ENCODE measurements at places on chromosomes 12 and 14.

- DNase-seq: no peak
These were observed 176.3 kb upstream of the PARP11 start for GRCh38 chr12:4049298-4050080.

DNA sequence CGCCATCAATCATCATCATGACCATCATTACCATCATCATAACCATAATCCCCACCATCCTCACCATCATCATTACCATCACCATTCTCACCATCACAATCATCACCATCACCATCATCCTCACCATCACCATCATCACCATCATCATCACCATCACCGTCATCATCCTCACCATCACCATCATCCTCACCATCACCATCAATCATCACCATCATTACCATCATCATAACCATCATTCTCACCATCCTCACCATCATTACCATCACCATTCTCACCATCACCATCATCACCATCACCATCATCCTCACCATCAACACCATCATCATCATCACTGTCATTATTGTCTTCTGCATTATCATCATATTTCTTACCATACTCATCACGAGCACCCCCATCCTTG lies 245.5 kb downstream of the ADGRD1 start:
- DNase-seq: no peak

GRCh38 chr12:27861428-27862167 lies 81.6 kb upstream of the MANSC4 start:
- DNase-seq: no peak

DNA sequence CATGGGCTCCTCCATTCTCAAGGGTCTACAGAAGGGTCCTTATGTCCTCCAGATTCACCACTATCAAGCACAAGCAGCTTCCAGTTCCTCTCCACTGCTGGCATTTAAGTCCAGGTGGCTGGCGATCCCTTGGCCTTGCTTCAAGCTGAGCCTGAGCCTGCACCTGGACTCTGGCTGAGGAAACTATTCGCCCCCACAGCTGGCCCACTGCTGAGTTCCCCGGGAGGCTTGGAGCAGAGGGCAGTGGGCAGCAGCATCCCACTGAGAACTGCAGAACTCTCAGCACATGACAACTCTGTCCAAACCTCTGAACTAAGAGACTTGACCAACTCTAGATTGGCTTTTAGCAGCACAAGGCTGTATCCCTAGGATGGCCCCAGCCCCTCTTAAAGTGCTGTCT lies 11.3 kb upstream of the RABGGTA start:
- no peak for DNase-seq

DNA sequence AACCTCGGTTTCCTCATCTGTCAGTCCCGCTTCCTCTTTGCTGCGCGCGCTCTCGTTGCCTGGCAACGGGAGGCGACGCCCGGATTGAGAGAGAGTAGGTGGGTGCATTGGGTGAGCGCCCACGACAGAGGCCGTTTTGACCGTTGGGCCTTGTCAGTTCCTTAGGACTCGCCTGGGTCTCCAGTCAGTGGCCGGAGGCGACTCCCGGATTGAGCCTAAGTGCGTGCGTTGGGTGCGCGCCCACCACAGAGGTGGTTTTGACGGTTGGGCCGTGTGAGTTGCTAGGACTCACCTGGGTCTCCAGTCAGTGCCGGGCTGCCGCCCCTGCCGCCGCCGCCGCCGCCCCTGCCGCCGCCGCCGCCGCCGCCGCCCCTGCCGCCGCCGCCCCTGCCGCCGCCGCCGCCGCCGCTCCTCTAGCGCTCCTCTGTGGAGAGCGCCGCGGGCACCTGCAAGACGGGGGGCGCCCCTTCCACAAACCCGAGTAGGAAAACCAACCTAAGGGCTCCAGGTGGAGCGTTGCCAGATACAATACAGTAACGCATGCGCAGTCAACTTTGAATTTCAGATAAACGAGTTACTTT lies 37.2 kb downstream of the APOBEC1 start:
- DNase-seq: no peak

- DNase-seq: no peak
These were observed 7.4 kb downstream of the SMAGP start for GRCh38 chr12:51262758-51263177.

DNA sequence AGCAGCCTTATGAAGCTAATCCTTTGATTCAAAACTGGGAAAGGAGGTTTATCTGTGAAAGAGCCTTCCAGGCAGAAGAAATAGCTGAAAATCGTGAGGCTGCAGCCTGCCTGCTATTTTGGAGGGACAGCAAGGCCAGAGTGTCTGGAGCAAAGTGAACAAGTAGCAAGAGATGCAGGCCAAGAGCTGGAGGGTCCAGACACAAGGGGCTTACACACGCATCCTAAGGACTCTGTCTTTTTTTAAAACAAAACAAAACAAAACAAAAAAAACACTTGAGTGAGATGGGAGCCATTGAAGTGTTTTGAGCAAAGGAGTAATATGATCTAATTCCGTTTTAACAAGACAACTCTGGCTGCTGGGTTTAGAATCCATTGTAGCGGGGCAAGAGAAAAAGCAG lies 76.4 kb upstream of the BCAT1 start:
- no peak for DNase-seq

GRCh38 chr14:69170839-69171238 lies 17.9 kb upstream of the DCAF5 start:
- DNase-seq: no peak

DNA sequence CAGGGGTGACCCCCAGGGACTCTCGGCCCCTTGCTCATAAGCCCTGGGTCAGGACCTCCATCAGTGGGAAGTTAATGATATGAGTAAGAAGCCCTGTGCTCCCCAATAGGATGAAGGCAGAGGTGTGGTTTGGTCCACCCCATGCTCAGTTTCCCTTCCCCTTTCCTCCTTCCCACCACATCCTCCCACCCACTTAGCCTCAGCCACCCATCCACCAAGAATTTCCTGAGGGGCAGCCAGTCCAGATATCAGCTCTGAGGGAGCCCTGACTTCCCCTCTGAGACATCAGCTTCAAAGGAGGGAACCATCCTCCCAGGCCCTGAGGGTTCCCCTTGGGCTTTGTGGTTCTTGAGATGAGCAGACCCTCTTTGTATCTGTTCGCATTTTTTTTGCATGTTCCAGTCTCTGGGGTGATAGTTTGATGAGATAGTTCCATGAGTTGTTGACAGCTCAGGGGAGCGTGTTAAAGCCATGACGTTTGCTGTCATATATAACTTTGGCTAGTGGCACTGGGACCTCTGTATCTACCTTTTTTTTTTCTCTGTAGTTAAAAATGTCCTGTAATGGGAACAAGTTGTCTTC lies 71.2 kb downstream of the LGMN start:
- DNase-seq: peak; percentile 29

GRCh38 chr12:119122047-119122446 lies 56.7 kb upstream of the HSPB8 start:
- no peak for DNase-seq

- DNase-seq: no peak
These were observed 4.9 kb downstream of the AMN start for GRCh38 chr14:102927346-102927877.

- no peak for DNase-seq
These were observed 56.1 kb upstream of the MAP1LC3B2 start for GRCh38 chr12:116502989-116503496.

- DNase-seq: no peak
These were observed 66.3 kb downstream of the ZNF664 start for GRCh38 chr12:124039276-124039675.

DNA sequence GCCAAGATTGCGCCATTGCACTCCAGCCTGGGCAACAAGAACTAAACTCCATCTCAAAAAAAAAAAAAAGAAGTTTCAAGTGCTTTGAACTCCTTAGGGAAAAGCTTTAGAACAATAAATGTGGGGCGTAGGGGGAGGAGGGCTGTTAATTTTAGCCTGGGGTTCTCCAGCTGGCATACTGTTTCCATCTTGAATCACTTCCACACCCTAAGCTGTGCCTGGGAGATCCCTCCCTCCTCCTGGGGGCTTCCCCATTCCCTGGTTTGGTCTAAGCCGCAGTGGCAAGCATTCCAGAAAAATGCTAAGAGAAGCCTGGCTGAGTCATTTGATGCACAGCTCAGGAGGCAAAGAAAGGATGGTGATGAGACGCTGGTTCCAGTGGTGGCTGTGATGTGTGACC lies 2.3 kb upstream of the ZNF384 start:
- no peak for DNase-seq

- no peak for DNase-seq
These were observed 846 bp downstream of the SLIRP start for GRCh38 chr14:77708749-77709148.

- no peak for DNase-seq
These were observed 1401.9 kb upstream of the FLRT2 start for GRCh38 chr14:84128050-84128449.

GRCh38 chr12:104567832-104568486 lies 111.2 kb downstream of the CHST11 start:
- no peak for DNase-seq

DNA sequence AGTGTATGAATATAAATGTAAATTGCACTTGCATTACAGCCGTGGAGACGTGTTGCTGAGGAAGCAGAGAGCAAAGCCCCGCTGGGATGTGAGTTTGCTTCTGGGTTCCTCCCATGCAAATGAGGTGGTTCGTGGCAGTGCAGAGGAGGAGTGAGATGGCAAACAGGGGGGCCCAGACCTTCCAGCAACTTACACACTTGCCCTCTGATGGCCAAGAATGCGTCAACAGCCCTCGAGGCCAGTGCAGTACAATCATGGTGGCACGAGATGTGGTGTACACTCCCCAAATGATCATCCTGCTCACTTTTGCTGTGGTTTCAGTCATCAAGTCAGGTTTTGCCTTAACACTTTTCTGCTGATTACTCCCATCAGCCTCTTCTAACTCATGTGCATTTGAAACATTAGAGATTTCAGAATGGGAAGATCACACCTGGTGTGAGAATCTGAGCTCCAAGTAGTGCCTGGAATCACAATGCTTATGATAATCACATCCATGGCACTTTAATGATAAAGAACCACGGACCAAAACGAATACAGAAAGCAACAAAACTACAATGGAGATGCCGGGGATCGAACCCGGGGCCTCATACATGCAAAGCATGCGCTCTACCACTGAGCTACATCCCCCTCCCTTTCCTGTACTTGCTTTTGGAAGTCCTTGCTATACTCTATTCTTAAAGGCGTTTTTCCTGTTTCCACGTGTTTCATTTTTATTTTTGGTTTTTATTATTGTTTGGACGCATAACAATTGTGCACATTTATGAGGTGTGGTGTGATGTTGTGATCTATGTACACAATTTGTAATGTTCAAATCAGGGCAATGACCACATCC lies 7.0 kb upstream of the UBC start:
- peak; percentile 76 for DNase-seq

GRCh38 chr12:52020539-52021336 lies 14.0 kb downstream of the TAMALIN start:
- no peak for DNase-seq

GRCh38 chr14:60760644-60761364 lies 26.2 kb downstream of the MNAT1 start:
- no peak for DNase-seq

DNA sequence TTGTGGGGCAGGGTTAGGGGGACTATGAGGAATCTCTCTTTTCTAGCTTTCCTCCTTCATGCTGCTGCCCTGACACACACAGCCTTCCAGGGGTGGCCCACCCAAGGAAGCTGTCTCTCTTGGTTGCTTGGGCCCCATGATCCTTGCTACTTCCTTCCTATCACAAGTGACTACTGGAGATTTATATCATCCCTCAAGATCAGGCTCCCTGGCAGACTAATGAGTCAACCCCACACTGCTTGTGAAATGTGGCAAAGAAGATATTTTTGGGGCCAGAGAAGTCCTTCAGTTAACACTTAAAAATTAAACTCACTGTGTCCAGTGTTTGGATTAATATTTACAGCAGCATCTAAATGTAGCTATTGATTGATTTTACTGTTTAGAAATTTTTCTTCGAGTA lies 1.5 kb downstream of the OR4E1 start:
- no peak for DNase-seq

All from putamen (tissue), 1 donor.